ENCODE measurements at places on chromosomes 3 and 15.

DNA sequence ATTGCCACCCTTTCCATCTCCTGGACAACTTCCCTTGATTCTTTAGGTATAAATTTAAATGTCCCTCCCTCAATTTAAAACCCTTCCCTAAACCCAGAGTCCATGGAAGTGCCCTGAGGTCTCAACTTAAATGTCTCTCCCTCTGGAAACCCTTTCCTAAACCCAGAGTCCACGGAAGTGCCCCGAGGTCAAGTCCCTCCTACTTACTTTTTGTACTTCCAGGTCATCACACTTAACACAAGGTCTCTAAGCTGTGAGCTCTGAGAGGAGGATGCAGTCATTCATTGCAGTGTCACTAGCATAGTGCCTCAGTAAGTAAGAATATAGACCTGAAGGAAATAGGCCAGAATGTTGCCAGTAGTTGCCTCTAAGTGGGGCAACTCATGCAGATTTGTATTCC is 78.2 kb upstream of the BNC1 start:
- no peak for DNase-seq

DNA sequence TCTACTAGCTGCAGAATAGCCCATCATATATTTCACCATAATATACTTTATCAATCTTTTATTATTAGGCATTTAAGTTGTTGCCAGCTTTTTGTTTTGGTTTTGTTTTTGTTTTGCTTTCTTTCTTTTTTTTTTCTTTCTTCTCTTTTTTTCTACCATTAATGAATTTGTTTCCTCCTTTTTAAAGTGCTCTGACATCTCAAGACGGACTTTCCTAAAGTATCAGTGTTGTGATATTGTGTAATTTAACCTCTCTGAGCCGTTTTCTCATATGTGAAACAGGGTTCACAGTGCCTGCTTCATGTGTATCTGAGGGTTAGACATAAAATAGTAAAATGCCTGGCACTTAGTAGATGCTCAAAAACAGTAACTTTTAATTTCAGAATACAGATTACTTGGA is 109.5 kb upstream of the IL12A start:
- no peak for DNase-seq

DNA sequence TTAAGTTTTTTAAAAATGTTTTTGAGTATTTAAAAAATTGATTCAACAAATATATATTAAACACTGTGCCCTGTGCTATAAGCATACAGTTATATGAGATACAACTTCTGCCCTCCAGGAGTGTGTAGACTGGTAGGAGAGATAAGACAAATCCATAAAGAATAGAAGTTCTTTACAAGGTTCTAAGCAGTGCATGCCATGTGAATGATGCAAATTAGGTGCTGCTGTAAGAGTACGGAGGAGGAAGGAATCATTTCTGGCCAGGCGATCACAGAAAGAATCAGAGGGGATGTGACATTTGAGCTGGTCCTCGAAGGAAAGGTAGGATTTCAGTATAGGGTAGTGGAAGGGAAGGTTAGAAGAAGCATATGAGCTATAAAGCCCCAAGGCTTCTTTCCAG is 14.0 kb downstream of the MAPKBP1 start:
- DNase-seq = no peak

DNA sequence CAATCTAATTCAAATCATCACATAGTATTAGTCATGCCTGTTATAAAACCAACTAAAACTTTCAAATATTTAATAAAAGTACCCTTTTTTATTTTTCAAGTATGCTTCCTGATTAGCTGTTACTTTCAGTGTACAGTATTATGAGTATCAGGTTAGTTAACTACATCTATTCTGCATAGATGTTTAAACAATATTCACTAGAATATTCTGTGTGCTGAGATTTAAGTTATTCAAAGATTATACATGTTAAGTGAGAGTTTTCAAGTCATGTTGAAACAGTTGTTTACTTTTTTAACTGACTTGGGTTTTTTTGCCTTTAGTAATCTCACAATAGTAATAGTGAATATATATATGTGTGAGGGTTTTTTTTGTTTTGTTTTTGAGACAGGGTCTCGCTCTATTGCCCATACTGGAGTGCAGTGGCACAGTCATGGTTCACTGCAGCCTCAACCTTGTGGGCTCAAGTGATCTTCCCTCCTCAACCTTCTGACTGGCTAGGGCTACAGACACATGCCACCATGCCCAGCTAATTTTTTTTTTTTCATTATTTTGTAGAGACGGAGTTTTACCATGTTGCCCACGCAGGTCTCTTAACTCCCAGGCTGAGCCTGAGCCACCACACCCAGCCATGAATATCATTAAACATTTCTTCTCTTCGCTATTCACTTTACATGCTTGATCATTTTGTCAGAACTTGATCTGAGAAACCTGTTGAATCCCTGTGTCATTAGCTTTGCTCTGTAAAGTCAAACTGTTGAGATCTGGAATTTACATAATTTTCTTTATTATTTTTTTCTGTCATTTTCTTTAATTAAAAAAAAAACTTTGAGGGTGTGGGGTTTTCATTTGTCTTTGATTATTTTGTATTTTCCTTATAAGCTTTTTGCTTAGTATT is 286.2 kb upstream of the UBE2E1 start:
- DNase-seq = no peak

- no peak for DNase-seq
These were observed 349.4 kb downstream of the LRTM1 start for GRCh38 chr3:54578417-54578816.
